Caki2 (cell line): ENCODE measurements at places on chromosomes 3 and 15. TPM values are rescaled to one million over a fixed set of nuclear protein-coding genes. Genes with fewer than 3 reads are reported as not detected.

- no peak for DNase-seq
Observed at GRCh38 chr15:76204916-76205460, 106.3 kb downstream of the ETFA start.

DNA sequence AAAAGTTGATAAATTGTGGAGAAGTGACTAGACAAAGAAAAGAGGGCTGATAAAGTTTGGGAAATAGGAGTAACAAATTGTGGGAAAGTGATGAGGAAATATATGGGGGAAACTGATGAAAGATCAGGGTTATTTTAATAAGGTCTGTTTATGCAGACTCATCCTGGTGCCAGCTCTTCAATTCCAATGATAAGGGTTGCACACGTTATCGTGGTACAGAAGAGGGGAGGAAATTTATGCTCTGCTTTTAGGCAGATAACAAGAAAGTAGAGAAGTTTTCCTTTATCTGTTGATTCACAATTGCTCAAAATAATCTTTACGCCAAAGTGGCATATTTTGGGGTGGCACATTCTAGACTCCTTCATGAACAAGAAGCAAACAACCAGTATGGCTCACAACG is 32.1 kb upstream of the LIPC start:
- no peak for DNase-seq

DNA sequence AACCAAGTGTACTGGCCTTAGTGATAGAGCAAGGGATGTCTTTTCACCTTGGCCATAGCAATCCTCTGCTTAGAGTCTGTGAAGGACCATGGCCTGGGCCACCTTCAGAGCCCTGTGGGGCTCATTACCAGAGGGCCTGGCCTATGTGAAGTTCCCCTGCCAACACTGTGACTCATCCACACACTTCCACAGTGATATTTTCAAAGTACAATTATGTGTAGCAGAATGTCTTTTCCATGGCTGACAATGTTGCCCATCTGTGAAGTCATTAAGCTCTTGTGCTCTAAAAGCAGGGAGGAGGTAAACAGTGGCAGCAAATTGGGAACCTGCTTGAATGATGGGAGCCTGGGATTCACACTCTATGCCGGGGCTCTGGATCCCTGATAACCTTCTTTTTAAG is 12.2 kb upstream of the CACNA1D start:
- no peak for DNase-seq

DNA sequence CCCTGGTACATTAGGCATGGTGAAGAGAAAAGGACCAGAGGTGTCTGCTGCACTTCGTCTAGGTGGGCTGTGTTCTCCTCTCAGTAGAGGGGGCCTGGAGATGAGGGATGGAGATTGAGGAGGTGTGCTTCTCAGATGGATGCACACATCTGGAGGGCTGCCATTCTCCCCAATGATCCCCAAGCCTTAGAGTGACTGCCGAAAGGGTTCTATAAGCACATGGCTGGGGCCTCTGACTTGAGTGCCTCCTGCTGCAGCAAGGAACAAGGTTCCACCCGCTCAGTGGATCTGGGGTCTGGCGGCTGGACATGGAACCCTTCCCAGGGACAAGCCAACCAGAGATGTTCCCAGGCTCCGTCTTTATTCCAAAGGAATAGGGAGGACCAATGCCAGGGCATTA is 66.8 kb downstream of the CPN2 start:
- no peak for DNase-seq

DNA sequence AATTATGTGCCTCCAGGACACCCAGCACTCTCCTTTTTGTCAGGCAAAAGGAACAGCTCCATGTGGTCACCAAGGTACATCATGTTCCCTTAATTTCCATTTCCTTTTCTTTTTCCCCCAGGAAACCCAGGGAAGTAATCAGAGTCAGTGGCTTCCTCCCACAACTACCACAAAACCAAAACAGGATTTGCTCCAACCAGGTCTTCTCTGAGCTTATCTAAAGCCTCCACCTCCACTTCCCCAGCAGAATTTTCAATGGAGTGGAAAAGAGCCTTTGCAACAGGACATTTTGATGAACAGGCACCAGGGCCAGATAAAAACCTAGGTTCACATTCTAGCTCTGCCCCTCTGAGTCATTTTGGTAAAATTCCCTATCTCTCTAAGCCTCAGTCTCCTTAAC is 154.3 kb downstream of the NR2F2 start:
- no peak for DNase-seq

DNA sequence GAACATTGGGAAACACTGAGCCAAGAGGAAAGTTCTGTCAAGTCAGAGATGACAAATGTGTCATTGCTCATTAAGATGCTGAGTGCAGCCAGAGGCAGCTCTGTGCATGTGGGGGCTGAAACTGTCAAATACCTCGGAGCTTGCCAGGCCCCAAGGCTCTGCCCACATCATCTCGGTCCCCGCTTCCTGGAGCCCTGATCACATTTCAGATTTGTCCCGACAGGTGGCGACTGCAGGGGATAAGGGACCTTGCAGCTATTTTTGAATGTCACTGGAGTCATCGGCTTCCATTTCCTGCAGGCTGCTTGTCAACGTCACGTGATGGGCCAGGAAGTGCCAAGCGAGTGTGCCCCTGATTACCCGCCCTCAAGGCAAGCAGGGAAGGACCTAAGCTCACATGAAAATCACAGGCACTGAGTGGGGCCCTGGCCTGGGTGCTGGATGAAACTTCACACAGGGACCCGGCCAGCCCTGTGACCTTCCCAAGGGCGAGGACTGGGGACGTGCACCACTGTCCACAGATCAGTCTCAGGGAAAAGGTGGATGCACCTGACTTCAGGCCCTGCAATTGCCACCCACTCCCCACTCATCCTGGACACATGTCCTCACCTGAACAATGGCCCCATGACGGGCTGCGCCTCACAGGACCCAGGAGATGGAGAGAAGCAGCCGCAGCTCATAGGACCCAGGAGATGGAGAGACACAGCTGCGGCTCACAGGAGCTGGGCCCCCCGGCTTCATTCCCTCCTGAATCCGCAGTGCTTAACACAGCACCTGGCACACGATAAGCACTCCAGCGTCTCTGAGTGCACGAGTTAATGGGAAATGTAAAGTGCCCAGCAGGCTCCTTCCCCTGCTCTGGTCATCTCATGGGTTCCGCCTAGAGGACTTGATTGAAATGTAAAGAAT is 73.4 kb downstream of the NUP210 start:
- DNase-seq: no peak

GRCh38 chr3:193270451-193270850 is 29.4 kb downstream of the PLAAT1 start:
- DNase-seq: no peak

DNA sequence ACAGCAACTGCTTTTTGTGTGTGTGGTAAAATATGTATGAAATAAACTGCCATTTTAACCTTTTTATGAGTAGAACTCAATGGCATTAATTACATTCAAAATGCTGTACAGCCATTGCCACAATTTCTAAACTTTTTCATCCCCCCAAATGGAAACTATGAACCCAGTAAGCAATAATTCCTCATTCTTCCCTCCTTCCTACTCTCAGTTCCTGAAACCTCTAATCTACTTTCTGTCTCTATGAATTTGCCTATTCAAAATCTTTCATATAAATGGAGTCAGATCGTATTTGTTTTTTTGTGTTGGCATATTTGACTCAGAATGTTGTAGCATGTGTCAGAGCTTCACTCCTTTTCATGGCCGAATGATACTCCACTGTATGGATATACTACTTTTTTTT is 5.3 kb upstream of the BLM start:
- no peak for DNase-seq

DNA sequence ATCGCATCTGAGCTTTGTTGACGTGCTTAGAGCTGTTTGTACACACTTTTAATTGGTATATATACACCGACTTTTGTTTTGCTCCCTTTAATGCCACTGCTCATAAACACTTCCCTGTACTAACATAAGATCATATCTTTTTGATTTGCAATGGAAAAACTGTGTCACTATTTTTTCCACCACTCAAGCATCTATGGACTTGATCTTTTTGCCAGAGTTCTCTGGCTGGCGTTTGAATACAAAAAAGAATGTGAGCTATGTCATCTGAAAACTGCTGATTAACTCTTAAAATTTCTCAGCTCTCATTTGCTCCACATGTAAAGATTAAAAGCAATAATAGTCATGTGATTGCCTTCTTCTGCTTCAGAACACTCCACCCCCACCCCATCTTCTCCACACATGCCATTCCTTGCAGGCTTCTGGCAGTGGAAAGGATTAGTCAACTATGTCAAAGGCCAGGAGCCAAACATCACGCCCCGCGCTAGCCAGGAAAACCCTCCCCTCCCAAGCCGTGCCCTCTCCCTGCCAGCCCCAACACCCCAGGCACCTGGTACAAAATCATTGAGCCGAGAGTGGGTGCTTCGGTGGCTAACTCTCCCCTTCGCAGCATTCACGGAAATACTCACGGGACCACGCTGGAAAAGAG is 123.4 kb upstream of the MEF2A start:
- DNase-seq: peak; percentile 93

DNA sequence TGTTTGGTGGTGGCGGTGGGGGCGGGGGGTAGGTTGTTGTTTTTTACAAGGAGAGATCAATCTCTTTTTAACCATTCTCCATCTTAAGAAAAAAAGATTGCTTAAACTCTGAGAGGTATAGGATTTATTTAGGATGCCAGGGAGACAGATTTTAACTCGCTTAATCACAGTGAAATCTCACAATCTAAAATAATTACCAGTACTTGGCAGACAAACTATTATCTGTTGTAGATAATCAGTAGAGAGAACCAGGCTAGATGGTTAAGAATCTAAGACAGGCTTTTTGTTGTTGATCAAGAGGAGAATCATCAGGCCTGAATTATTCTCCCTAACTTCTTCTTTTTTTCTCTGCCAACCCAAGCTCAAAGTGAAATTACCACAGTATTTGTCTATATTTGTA is 470.2 kb upstream of the ADAMTS9 start:
- no peak for DNase-seq

DNA sequence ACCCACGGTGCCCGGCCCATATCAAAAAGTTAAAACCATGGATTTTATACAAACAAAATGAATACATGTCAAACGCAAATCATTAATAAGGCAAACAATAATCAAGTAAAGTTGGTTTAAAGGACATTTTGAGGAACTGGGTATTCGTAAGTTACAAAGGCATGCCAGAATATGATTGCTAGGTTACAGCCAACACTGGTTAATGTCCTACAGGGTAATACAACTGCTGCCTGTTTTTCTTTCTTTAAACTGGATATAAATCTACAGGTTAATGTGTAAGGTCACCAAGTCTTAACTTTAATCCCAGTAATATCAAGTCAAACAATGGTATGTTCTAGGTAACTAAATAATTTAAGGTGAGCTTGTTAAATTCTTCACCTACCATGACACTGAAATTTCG is 166.1 kb downstream of the PTPRG start:
- DNase-seq: no peak

DNA sequence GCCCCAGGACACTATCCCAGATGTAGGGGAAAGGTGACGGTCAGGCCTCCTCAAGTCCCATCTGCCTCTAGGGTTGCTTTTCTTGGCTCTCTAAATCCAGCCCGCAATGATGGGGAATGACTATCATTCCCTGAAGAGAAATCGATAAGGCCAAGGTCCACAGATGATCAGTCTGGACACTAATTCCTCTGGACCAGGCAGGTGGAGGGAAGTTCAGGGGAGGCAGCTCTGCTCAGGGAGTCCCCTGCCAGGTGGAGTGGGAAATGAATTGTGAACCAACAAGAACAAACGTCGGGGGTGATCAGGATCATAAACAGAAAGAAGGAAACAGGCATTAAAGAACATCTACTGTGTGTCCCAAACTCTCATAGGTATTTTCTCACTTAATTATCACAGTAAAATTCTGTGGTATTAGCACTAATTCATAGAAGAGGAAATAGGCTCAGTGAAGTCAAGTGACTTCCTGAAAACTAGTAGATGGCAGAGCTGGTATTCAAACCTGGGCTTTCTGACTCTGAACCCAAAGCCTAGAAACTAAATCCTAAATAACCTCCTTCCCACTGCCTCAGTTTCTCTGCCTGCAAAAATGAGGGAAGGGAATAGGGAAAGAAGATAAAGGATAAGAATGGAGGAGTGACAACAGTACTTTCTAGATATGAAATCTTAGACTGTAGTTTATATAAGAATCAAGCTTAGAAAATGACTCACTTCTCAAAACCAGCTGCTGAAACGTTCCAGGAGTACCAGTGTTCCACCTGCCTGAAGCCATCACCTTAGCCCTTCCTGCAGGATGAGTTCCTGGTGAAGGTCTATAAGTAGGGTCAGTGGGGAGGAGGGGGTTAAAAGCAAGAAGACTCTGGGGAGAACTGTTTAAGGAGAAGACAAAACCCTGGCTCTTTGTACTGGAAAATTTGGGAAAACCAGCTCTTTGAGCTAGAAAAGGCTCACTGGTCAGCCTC is 7.5 kb downstream of the BMF start:
- DNase-seq: no peak

DNA sequence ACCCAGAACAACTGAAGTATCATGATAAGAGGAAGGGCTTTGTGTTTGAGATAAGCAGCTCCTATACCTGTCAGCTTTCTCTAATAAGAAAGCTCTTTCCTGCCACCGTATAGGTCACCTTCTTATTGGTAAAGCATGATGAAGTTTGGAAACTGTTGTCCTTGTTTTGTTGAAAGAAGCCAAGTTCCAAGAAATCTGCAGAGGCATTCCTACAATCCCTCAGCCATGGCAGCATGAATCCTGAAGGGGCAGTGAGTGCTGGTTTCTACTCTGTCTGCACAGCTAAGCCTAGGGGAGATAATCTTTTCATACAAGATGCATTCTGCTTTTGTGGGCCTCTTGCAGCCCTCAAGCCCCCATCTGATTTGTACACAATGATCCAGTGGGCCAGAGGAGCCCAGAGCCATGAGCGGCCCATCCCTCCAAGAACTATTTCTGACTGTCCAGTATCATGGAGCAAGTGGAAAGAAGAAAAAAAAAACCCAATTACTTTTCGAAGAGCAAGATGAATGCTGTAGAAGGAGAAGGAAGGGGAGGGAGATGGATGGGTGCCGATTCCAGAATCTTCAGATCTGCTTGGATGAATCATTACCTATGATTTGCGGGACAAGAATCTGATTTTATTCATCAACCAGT is 1.9 kb upstream of the THBS1 start:
- DNase-seq: no peak

- DNase-seq: no peak
Observed at GRCh38 chr15:68658151-68658550, 79.4 kb downstream of the CORO2B start.

DNA sequence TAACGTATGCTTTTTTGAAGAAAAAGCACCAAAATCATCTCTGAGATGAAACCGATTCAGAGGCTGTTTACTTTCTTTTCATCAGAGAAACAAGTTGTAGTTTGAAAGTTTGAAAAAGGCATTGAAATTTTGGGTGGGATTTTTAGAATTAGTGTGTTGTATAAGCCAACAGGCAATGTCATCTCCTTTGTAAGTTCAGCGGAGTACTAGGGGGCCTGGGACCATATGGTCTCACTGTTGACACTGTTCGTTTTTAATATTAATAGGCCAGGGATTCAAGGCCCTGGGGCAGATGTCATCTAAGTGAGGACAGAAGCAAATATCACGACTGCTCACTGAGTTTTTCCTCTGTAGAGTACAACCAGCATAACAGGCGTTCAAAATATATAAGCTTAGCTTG is 256.2 kb upstream of the RARB start:
- DNase-seq: no peak

Gene RETNLB
- not detected in 2 replicates for total RNA-seq

Gene FEZF2
- not detected in 2 replicates for total RNA-seq

Gene GPR27
- total RNA-seq: 9.0 and 12.1 TPM in 2 replicates

Gene CCRL2
- not detected in 2 replicates for total RNA-seq

Gene IL20RB
- 1.0 and 2.8 TPM in 2 replicates for total RNA-seq

Gene IL16
- total RNA-seq: not detected in 2 replicates

Gene EIF4G1
- 250 and 257 TPM in 2 replicates for total RNA-seq

Gene ZPLD1
- 0.84 TPM in 1 of 2 replicates, not detected in the other for total RNA-seq
